Cardiac fibroblast (primary cell): ENCODE measurements at places on chromosomes 16 and 17.

GRCh38 chr16:48822431-48822830, 212.5 kb upstream of the N4BP1 start:
- no peak for DNase-seq

DNA sequence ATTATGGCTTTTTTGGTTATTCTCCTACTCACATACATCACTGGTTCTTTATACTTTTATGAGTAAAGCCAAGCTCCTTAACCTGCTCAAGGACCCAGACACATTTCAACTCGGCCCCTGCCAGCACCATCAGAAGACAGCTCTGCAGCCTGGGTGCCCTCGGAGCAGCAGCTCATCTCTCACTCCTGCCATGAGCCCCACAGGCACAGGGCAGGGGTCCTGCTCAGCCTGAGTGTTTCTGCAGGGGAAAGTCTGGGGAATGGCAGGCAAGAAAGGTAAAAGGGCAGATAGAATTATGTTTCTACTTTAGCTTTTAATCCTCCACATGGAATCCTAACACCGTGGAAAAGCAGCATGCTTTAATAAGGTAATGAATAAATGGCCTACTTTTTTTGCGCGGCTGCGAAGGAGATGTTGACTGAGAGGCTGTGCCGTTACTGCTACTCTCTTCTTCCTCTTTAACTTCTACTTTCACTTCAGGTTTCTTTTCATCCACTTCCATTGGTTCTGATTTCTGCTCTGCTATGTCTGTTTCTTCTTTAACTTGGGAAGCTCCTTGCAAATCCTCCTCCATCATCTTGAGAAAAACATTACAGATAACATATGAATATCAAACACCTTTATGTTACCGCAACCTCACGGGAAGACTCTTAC, 50.1 kb upstream of the TRAP1 start:
- no peak for DNase-seq

DNA sequence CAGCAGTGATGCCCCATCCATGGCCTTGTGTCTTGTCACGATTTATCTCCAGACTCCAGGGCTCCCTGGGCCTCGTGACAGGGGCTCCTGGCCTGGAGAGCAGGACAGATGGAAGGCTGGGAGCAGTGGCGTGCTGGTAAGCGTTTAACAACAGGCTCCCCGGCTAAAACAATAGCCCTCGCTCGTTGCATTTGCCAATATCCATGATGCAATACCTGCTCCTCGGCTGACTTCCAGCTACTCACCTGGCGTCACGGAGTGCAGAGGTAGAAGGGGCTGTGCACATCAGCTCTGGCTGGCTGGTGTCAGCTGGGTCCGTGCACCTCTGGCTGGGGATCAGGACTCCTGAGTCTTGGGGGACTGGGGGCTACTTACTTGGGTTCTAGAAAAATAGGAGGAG, 1.5 kb upstream of the BICDL2 start:
- no peak for DNase-seq

GRCh38 chr17:81917565-81918332, at the start of gene SIRT7:
Gene SIRT7, minus strand, starts transcription at chr17:81918176. Its CDS starts 45 bp downstream, at chr17:81918131.
- peak; percentile 76 for DNase-seq

DNA sequence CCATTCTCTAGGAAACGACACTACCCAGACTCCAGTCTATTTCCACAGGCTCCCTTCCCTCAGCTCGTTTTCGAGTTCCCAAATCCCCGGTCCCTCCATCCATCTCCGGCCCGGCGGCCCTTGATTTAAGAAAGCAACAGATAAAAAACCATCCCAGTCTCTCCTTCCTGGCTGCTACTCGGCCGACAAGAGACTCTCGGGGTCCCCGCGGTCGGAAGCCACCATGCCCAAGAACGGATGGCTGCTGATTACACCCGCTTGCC, 182 bp downstream of the RPL26 start:
- no peak for DNase-seq

DNA sequence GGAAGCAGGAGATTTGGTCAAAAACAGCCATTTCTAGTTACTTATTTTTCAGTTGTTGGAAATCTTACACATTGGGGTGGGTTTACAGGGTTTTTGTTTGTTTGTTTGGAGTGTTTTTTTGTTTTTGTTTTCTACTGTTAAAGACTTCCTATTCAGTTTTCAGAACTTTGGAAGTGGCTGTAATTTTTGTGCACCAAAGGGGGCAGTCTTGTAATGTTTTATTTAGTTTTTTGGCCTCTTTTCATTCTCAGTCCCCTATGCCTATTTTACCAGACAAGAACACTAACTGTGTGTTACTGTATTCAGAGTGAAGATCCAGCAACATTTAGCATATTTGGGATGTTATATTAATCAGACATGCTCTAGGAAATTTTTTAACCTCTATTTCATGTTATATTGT, 20.6 kb downstream of the TPPP3 start:
- DNase-seq, result peak; percentile 56

DNA sequence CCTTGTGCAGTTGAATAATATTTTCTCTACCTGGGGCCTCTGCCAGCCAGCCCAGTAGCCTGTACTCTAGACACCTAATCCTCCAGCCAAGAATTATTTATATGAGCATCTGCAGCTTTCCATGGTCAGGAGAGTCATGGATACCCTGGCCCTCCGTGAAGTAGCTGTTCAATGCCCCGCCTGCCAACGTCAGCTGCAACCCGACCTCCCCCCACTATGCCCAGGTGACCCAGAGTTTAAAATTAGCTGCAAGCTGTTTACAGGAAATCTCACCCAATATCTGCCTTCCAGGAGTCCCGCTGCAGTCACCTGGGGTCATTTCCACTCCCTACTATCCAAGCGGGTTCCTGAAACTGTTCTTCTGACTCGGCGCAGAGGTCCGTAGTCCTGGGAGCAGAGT, 12.3 kb downstream of the SDR42E2 start:
- DNase-seq, result no peak

DNA sequence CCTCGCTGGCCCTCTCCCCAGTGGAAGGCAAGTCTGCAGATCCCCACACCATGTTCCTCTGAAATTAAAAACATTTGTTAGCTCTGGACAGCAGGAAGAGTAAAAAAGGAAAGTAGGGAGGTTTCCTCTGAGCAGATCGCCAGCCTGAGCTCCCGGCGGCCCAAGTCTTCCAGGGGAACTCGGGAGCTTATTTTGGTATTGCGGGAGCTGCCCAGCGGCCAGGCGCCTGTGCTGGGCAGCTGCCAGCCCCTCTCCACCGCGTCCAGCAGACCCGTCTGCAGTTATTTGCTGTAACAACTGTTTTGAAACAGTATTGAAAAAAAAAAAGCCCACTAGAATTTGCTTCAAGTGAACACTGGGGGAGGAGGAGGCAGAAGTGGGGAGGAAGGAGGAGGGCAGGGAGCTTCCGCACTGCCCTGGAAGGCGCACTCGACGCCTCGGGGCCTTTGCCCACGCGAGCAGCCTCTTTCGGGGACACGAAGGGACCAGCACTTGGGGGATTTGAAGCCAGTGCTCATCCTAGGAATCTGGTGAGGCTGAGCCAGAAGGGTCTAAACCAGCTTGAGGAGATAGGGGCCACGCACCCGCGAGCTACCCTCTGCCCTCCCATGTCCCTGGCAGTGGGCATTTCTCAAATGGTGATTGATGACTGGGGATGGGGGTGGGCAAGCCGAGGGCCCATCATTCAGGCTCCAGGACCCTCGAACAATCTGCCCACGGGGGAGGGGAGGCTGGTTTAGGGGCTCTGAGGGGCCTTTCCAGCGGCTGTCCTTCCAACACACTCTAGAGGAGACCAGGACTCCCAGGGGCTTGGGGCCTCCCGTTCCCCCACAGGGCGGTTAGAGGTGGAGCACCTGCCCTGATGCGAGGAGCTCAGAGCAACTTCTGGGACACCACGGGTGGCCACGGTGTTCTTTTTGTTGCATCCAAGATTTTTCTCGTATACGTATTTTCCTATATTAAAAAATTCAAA, 3.0 kb upstream of the BAHCC1 start:
- DNase-seq, result peak; percentile 93

DNA sequence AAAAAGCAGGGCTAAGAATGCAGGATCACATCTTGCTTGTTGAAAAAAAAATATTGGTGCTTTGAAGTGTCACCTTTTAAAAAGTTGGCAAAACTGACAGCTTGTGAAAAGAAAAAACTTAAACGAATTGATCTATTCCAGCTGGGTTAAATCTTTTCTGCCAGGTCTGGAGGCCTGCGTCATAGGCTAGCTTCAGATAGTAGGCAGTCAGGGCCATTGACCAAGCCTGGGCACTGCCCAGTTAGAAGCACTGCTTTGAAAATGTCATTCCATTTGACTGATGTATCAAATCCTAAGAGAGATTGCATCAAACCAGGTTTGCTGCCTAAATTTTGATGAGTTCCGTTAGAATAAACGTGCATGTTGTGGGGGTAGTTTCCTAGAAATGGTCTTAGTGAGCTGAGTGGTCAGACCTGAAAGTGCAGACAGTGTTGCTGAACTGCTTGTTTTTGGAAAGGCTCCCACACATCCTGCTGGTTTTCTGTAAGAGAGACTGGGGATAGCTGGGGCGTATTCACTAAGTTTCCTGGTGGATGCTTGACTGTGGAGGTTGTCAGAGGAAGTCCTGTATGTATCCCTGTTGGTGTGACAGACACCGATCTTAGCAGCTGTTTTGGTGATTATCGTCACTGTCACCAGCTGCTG, 38.8 kb downstream of the NUP88 start:
- DNase-seq, result peak; percentile 26

DNA sequence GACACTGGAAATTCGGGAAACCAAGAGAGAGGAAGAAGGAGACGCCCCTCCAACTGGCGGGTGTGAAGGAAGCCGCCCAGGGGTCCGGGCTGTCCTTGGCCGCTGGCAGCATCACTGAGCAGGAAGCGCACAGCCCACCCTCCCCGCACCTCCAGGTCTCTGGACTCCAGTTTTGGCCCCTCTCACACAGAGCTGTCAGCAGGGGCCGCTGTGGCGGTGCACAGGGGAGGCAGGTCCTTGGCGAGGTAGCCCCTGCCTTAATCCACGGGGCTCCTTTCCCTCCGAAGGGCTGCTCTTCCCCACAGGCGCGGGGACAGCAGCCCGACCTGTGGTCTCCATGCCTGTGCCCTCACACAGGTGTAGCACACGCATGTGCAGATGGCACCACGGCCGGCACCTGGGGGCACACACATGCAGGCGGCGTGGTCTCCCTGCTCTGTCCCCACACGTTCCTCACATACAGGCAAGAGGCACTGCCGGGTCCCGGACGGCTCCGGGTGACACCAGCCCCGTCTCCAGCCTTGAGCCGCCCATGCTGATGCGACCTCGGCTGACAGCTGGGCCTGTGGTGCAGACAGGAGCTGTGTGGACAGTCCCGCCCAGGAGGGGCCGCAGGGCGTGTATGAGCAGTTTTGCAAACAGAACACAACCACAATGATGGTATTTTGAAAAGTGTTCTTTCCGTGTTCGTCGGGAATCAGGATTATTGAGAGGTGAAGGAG, 26.6 kb upstream of the CHMP6 start:
- DNase-seq, result no peak

DNA sequence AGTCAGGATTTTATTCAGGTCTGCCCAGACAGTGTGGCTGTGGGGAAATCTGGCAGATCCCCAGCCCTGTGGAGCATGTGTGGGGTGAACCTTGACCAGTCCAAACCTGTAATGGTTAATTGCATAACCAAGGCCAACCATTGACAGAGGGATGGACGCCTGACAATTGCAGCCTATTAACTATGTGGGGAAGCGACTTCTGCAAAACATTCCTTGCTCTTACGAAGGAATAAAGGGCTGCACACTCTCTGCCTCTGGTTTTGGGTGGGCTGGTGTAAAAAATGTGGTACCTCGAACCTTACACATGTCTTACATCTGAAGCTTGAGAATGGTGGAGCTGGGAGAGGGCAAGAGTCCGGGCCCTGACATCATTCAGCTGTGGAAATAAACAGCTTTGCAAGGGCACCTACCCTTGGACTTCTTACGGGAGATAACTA, 35.8 kb downstream of the MAF start:
- DNase-seq, result no peak

DNA sequence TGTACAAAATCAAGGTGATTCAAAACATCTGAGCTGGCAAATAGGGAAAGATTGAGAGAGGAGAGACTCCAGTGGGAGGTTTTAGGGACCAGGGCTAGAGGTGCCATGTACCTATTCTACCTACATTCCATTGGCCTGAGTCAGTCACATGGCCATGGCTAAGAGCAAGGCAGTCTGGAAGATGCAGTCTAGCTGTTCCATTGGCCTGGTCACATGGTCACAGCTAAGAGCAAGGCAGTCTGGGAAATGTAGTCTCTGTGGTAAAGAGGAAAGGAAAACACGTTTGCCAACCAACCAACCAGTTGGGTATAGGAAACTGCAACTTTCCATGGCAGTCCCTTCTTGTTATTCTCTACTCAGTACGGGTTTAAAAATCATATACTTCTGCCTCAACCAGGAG, 369.1 kb downstream of the XYLT1 start:
- DNase-seq, result no peak

DNA sequence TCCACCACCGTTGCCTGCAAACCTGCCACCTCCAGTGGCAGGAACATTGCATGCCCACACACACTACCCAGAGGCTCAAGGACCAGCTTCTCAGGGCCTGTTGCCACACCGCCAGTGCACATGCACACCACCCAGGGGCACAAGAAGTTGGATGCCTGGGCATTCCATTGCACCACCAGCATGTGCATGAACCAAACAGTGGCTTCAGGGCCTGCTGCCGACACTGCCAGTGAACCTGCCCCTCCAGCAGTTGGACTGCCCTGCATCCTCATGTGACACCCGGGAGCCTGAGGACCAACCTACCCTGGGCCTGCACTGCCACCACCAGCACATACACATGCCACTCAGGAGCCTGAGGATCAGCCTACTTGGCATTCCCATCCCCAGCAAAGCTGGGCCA, 303.7 kb downstream of the KCNJ2 start:
- no peak for DNase-seq

DNA sequence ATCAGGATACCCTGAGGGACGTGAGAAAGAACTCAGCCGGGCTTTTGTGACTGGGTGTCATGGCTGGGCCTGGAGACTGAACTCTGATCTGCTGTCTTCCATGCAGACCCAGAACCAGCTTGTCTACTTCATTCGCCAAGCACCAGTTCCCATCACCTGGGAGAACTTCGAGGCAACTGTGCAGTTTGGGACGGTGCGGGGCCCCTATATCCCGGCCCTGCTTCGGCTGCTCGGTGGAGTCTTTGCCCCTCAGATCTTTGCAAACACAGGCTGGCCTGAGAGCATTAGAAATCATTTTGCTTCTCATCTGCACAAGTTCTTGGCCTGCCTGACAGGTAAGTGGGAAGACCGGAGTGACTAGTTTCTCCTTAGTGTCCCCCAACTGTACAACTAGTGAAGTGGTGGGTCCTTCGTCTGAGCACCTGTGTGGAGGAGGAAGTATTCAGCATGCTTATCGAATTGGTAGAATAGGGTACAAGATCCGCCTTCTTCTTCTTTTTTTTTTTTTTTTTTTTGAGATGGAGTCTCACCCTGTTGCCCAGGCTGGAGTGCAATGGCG, 15.5 kb downstream of the DNAH2 start:
- DNase-seq, result no peak
